ENCODE measurements at places on chromosomes 4 and X. TPM values are rescaled to one million over a fixed set of nuclear protein-coding genes. Genes with fewer than 3 reads are reported as not detected.

The PRRG1 gene
- not detected for total RNA-seq

GRCh38 chrX:23811108-23811651 is 28.2 kb downstream of the SAT1 start:
- no peak for DNase-seq
- H3K4me1 ChIP-seq, result peaks cover 6% of the 10 kb centered on the region
- H3K27ac ChIP-seq, result no peak overlapping the region

- no peak for DNase-seq
- no peaks in the 10 kb centered on the region for H3K4me1 ChIP-seq
- H3K27me3 ChIP-seq, result no peaks in the 10 kb centered on the region
- no peak overlapping the region for H3K4me3 ChIP-seq
- no peak overlapping the region for H3K27ac ChIP-seq
- H3K36me3 ChIP-seq, result no peaks in the 10 kb centered on the region
Observed at GRCh38 chrX:8201896-8202331, 30.8 kb upstream of the VCX2 start.

The L1CAM gene
- total RNA-seq, result 0.47 TPM

The HDAC8 gene
- total RNA-seq, result 13.3 TPM

GRCh38 chr4:38123555-38123954 is 163.4 kb downstream of the PTTG2 start:
- DNase-seq, result no peak
- H3K4me1 ChIP-seq, result peaks cover 32% of the 10 kb centered on the region
- no peaks in the 10 kb centered on the region for H3K27me3 ChIP-seq
- peaks cover 40% of the 10 kb centered on the region for H3K36me3 ChIP-seq
- no peak overlapping the region for H3K4me3 ChIP-seq
- no peak overlapping the region for H3K27ac ChIP-seq

DNA sequence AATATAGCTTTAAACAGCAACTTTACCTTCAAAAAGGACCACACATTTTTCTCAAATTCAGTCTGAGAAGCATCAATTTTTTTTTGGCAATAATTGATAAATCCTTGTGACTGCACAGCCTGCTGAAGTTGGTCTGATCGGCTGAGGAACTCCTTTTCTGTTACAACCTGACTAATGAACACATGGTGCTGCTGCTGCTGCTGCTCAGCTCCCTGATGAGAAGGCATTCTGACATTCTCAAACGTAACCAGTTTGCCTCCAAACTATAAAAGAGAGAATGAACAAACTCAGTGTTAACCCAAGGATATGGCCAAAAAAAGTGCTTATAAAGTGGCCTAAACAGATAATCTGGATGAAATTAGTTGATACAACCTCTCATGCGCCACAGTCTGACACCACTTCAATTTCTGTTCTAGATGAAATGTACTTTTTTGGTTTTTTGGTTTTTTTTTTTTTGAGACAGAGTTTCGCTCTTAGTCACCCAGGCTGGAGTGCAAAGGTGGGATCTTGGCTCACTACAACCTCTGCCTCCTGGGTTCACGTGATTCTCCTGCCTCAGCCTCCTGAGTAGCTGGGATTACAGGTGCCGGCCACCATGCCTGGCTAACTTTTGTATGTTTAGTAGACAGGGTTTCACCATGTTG is 26.5 kb downstream of the SEC31A start:
- H3K36me3 ChIP-seq, result peaks cover 43% of the 10 kb centered on the region
- no peaks in the 10 kb centered on the region for H3K27me3 ChIP-seq
- DNase-seq, result peak; percentile 34
- peaks cover 27% of the 10 kb centered on the region for H3K4me1 ChIP-seq
- H3K4me3 ChIP-seq, result peak overlapping the region; percentile 12
- peak overlapping the region; percentile 86 for H3K27ac ChIP-seq

GRCh38 chr4:118346495-118346894 is 6.3 kb downstream of the PRSS12 start:
- no peak overlapping the region for H3K4me3 ChIP-seq
- DNase-seq, result no peak
- peaks cover 27% of the 10 kb centered on the region for H3K27me3 ChIP-seq
- no peaks in the 10 kb centered on the region for H3K36me3 ChIP-seq
- no peak overlapping the region for H3K27ac ChIP-seq
- no peaks in the 10 kb centered on the region for H3K4me1 ChIP-seq

Measured in activated CD4-positive, alpha-beta T cell treated with anti-CD3 and anti-CD28 coated beads for 36 hours (primary cell).